ENCODE measurements at places on chromosomes 7 and 10.
A peak's percentile ranks its signal among the peaks of the same experiment; 100 is the strongest.

- DNase-seq, result no peak
These were observed 49.8 kb downstream of the PAXIP1 start for GRCh38 chr7:154953006-154953684.

DNA sequence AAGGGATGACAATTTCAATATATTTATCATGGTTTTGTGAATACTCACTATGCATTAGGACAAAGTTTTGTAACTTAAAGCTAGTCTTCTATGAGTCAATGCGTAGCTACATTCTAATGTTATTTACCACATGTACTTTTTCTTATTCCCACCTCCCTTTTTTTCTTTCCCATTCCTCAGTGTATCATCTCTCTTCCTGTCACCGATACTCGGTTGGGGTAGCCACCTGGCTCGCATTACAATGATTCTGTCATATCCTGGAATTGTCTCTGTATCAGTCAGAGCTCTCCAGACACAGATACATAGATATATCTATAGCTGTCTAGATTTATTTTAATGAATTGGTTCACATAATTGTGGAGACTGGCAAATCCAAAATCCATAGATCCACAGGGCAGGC is 9.8 kb upstream of the RALA start:
- no peak for DNase-seq

GRCh38 chr10:13633689-13634088 is 46.9 kb downstream of the PRPF18 start:
- DNase-seq, result no peak

- DNase-seq, result no peak
These were observed 144.8 kb downstream of the CALN1 start for GRCh38 chr7:72267291-72267800.

DNA sequence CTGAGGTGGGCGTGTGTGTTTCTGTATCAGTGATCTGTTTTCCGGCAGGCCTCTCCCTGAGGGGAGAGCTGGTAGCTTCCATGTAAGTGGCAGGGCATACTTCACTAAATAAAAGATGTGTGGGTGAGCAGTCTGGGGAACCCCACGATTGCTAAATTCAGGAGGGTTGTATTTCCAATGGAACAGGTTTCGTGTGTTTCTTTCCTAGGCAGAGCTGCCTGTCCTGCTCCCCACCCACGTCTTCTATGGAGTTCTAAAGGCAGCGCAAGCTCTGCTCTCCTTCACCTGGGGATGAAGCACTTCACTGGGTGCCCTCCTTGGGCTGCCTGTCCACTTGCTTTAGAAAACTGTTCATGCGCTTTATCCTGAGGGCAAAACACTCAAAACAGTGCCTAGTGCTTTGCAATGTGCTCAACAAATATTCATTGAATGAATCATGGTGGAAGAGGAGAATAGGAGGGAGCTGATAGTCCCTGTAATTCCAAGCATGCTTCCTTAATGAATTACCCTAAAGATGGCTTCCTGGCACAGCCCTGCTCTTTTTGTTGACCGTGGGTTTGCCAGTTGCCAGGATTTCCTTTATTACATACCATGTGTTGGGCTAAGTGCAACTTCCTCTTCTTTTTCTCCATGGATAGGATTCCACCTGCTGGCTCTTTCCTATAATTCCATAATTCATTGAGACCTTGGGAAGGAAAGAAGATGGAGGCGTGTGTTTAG is 50.6 kb upstream of the SRPK2 start:
- no peak for DNase-seq

DNA sequence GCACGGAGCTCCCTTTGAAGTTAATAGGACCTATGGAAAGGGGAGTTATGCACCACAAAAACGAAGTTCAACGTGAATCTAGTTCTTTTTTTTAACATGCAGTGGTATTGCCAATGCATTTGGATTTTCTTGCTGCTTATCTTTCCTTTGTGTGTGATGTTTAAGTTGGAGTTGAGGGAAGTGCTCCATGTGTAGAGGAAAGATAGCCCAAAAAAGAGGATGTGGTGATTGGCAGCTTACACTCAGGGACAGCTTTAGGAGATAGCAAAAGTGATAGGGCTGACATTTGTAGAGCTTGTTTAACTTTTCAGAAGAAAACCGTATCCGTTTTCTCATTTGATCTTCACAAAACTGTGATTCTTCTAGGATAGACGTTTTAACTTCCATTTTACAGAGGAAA is 101.3 kb downstream of the MDFIC start:
- no peak for DNase-seq

GRCh38 chr10:11864727-11865126 is 41.6 kb downstream of the PROSER2 start:
- no peak for DNase-seq

DNA sequence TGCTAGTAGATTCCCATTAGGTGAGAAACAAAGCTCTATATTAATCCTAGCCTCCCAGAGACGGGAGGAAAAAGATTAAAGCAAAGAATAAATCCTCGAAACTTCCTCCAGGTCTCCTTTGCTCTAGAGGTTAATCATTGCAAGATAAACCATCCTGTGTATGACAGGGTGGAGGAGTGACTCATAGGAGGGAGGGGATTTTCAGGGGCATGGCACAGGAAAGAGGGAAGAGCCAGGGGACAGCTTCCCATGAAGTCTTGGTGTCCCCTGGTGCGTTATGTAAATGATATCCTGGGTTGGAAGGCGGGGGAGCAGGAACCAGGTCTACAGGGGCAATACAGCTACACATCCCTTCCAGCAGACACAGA is 780 bp downstream of the CYP3A5 start:
- DNase-seq, result no peak

GRCh38 chr7:8261711-8262695 is at the start of gene ICA1:
TSS of gene ICA1 (minus strand) at chr7:8262167. CDS start at chr7:8235926, 26,241 bp downstream.
- peak; percentile 42 for DNase-seq

- DNase-seq, result no peak
These were observed 31.5 kb upstream of the ARID5B start for GRCh38 chr10:61869774-61870525.

DNA sequence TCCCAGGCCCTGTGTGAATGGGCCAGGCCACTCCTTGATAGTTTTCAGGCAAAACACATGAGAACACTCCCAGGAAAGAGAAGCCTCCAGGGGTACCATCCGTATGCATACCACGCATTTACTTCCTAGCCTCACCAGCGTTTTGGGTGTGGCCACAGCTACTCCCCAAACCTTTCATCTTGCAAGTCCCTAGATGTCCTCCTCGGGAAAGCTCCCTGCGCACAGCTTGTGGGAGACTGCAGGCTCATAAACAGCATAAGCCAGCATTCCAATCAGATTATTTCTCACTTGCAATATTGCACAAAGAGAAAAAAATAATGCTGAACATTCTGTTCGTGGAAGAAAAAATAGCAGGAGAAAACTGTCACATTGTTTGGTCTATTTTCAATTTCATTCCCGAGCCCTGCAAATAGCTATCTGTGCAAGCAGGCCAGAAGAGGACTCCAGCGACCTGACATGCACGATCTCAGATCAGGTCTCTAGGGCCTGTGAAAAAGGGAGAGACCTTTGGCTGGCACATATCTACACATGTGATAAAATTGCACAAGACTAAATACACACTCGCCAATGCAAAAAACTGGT is 175.6 kb downstream of the PLXNA4 start:
- no peak for DNase-seq

DNA sequence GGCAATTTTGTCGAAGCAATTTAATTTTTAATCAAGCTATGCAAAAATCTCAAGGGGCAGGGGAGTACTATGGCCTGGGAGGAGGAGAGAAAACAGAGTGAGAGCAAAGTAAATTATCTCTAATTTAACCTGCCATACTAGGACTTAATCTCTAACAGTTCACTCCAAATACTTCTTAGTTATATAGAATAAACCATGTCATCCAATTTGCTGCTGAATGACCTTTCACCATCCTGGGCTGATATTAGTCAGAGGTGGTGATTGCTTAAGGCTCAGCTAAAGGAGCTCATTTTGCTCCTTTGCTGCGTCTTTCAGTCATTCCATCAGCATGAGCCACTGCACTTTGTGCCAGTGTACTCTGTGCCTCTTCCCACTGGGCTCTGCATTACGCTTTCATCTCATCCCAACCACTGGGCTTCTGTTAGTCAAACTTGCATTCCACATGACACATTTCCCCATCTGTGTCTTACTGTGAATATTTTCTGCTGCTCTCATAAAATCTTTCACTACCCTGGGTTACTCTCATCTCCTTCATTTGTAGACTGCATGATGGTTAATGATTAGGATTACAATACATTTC is 84.3 kb downstream of the CD36 start:
- DNase-seq, result no peak

DNA sequence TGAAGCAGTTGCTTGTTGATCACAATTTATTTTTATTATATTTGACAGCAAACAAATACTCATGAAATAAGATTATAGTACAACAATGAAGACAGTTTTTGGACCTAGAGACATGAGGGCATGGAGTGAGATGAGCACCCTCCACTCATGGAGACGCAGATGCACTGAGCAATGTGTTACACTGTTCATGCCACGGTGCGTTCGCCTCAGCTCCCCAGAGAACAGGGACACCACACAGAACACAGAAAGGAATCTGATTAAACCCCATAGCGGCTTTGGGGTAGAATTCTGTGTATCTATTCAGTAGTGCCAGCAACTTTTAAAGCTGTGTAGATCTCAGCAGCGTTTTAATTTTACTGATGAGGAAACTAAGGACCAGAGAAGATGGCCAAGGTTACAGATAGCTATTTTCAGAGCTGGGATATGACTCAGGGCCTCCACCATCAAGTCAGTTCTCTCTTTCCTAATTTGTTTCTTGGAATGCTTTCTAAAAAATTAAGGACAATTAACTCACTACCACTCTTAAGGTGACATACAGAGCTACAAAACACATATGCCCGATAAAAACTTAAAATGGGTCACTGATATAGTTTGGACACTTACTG is 33.6 kb downstream of the FAM25A start:
- no peak for DNase-seq

GRCh38 chr10:120508966-120509365 is 51.9 kb downstream of the PLPP4 start:
- no peak for DNase-seq

GRCh38 chr7:44755698-44756627 is 7.3 kb downstream of the ZMIZ2 start:
- DNase-seq, result no peak

DNA sequence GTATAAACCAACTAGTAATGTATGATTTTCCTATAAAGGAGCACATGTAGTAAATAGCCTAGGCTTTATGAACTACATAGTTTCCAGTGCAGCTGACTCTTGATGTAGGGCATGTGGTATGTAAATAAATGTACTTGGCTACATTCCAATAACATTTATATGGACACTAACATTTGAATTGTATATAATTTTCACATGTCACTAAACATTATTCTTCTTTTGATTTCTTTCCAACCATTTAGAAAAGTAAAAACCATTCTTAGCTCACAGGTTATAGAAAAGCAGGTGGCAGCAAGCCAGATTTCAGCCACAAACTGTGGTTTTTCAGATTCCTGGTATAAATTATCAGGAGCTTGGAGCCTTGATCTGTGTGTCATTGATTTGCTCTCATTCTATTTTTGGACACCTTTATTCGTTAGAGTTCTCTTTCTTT is 1182.0 kb downstream of the CNTNAP2 start:
- DNase-seq, result no peak

GRCh38 chr7:133587903-133588302 is 335.0 kb downstream of the EXOC4 start:
- no peak for DNase-seq

- DNase-seq, result no peak
These were observed 148.4 kb downstream of the GRID1 start for GRCh38 chr10:86218160-86218559.

- no peak for DNase-seq
These were observed 115.9 kb downstream of the ADCY1 start for GRCh38 chr7:45689797-45690761.

GRCh38 chr7:825386-825785 is 6.9 kb upstream of the SUN1 start:
- DNase-seq, result no peak

DNA sequence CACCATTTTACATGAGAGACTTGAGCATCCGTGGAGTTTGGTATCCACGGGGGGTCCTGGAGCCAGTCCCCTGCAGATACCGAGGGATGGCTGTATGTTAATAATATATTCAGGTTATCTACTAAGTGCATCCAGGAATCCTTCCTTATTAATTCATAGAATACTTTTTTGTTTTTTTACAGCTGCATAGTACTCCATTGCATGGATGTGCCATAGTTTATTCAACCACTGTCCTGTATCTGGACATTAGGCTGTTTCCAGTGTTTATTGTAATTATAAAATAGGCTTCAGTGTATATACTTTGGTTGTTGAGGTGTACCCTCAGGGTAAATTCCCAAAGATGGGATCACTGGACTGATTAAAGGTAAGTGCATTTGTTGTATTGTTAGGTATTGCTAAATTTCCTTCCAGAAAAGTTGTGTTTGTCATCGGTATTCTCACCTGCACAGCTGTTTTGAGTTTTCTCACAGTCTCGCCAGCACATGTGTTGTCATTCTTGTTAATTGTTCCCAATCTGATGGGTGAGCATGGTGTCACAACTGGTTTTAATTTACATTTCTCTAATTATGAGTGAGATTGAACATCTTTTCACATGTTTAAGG is 55.1 kb downstream of the INPP5F start:
- no peak for DNase-seq
